Chondrocyte (in vitro differentiated cells): ENCODE measurements at places on chromosomes 16 and 17. TPM values are rescaled to one million over a fixed set of nuclear protein-coding genes. Genes with fewer than 3 reads are reported as not detected.

GRCh38 chr16:21628772-21629171 is 23.6 kb downstream of the IGSF6 start:
- no peak for DNase-seq

GRCh38 chr17:2372180-2372579 is 28.7 kb downstream of the MNT start:
- DNase-seq = peak; percentile 88

GRCh38 chr17:73098919-73099318 is 6.4 kb upstream of the SLC39A11 start:
- DNase-seq = no peak

- DNase-seq = no peak
Measured at GRCh38 chr16:67571464-67571863, 9.1 kb downstream of the CTCF start.

DNA sequence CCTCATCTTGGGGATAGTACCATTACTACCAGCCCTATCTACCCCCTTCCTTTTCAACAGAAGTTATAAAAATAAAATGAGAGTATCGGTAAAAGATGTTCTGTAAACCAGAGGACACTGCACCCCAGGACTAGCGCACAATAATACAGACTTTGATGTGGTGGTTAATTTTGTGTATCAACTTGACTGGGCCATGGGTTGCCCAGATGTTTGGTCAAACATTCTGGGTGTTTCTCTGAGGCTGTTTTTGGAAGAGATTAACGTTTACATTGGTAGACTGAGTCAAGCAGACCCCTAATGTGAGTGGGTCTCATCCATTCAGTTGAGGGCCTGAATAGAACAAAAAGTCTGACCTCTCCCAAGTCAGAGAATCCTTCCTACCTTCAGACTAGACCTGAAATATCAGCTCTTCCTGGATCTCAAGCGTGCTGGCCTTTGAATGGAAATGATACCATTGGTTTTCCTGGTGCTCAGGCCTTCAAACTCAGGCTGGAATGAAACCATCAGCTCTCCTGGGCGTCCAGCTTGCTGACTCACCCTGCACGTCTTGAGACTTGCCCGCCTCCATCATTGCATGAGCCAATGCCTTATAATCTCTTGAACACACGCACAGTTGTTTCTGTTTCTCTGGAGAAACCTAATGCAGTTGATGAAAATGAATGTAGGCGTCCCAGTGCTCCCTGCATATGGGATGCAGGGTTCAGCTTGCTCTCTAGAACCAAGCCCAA is 10.1 kb downstream of the MRM1 start:
- no peak for DNase-seq

DNA sequence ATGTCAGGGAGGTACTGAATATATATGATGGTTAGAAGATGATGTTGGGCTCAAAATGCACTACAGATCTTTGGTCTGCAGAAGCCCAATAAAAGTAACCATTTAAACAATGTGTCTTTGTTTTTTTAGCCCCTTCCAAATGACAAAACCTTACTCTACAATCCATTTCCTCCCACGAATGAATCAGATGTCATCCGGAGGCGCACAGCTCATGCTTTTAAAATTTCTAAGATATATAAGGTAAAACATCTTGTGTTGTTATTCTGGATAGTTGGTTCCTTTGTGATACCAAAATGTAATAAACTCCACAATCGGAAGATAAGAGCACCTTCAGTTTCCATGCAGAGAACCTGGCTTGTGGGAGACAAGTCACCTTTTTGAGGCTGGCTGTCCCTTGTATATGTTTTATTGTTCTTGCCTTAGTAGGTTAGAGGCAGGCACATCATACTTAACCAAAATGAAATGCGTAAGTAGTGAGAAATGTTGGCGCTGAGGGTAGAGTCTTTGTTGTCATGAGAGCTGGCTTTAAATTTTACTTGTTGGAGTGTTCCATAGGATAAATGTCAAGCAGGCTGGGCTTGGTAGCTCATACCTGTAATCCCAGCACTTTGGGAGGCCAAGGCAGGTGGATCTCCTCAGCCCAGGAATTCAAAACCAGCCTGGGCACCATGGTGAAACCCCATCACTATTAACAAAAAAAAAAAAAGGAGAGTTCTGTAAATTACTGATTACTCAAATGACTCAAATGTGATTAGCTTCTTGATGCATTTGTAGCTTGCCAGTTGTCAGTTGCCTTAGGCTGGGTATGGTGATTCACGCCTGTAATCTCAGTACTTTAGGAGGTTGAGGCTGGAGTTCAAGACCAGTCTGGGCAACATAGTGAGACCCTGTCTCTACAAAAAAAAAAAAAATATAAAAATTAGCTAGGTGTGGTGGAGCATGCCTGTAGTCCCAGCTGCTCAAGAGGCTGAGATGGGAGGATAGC is 19.7 kb upstream of the SNTB2 start:
- no peak for DNase-seq

GRCh38 chr17:56141046-56141839 is 12.0 kb upstream of the ANKFN1 start:
- DNase-seq = no peak

DNA sequence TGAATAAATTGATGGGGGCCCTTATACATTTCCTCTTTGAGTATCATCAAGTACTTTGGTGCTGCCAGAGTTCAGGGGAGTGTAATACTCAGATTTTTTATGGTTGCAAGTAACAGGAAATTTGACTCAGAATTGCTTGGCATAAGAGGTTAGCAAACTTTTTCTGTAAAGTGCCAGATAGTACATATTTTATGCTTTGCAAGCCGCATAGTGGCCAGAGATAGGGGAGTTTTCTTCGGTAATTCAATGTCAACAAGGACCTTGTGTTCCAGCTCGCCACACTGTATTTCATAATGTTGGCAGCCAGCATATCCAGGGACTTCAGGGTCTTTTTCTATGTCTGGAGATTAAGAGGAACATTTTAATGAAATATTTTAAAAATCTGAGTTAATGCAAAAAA is 51.0 kb upstream of the MARCHF10 start:
- DNase-seq = no peak

CDH11 gene
- 936 to 1,062 TPM (median 970 TPM) in 3 replicates for total RNA-seq

ITGAD gene
- not detected in 3 replicates for total RNA-seq

SHISA6 gene
- total RNA-seq = not detected in 3 replicates

CLDN7 gene
- 0.42 to 0.54 TPM (median 0.46 TPM) in 3 replicates for total RNA-seq
